ENCODE measurements at places on chromosomes 3 and 15. TPM values are rescaled to one million over a fixed set of nuclear protein-coding genes. Genes with fewer than 3 reads are reported as not detected.

The HYAL1 gene
- 11.2 TPM for total RNA-seq

The SNRPA1 gene
- total RNA-seq, result 40.8 TPM

The P2RY13 gene
- 4.7 TPM for total RNA-seq

The LRRC31 gene
- total RNA-seq, result not detected

The CFAP100 gene
- total RNA-seq, result not detected

The IQCF5 gene
- total RNA-seq, result not detected

The PLA2G4F gene
- total RNA-seq, result not detected

The OR5K4 gene
- total RNA-seq, result not detected

The GOLGA6D gene
- not detected for total RNA-seq

The HES1 gene
- 38.9 TPM for total RNA-seq

The ACP3 gene
- total RNA-seq, result 2.5 TPM

The CD200 gene
- total RNA-seq, result 6.0 TPM

The LAMB2 gene
- total RNA-seq, result 310 TPM

GRCh38 chr15:50113992-50114780, 4.8 kb downstream of the ATP8B4 start:
- DNase-seq, result no peak

- DNase-seq, result no peak
Observed at GRCh38 chr15:74222240-74223119, 13.6 kb upstream of the CCDC33 start.

GRCh38 chr3:99351122-99351521, 287.3 kb upstream of the COL8A1 start:
- no peak for DNase-seq

DNA sequence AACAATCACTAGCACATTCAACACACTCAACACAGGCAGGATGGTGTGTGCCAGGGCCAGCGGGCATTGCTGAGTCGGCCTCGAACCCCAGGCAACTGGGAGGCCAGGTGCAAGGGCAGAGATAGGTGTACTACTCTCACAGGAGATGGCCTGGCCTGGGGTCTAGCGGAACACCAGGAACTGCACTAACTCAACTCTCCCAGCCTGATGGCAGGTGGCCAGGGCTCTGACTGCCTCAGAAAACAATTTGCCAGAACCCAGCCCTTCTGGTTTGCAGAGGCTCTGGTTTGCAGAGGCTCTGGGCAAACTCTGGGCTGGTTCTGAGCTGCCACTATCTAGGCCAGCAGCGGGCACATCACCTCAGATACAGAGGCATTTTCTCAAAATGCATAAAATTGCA, 229.2 kb upstream of the CHRNA7 start:
- DNase-seq, result no peak

GRCh38 chr15:32733281-32733680, 15.5 kb downstream of the GREM1 start:
- no peak for DNase-seq

DNA sequence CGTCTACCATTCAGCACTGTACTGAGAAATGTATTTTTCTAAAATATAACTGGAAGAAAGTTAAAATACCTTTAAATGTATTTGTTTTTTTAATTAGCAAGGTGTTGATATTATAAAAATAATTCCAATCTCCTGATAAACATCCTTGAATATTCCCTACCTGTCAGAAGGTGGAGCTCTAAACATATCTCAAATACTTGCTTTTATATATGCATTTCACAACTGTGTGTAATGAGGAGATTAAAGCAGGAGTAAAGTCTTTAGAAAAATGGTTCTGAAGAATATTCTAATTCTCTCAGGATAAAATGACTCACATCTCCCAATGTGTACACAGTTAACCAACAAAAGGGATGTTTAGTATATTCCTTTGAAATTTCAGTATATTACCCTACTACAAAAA, 422.7 kb downstream of the PLCL2 start:
- DNase-seq, result no peak

GRCh38 chr15:62391641-62392262, 226.7 kb upstream of the C2CD4B start:
- DNase-seq, result no peak

GRCh38 chr15:73994912-73995622, 551 bp downstream of the PML start:
- no peak for DNase-seq

GRCh38 chr3:76500746-76501275, 539.1 kb upstream of the ROBO2 start:
- DNase-seq, result no peak

DNA sequence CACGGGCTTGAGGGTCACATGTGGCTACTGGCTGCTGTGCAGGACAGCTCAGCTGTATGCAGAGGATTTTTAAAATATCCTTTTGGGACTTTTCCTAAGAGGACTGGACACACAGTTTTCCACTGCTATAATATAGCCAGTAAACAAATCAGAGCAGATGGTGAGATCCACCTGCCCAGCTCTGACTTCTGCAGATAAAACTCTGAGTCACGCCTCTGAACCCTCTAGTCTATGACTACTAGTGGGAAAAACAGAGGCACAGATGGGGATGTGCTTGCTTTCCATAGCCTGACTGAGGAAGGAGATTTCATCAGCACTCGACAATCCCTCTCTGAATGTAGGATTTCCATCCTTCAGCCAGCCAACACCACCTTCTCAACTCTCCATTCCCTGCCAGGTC, 45.1 kb downstream of the COLQ start:
- DNase-seq, result no peak

DNA sequence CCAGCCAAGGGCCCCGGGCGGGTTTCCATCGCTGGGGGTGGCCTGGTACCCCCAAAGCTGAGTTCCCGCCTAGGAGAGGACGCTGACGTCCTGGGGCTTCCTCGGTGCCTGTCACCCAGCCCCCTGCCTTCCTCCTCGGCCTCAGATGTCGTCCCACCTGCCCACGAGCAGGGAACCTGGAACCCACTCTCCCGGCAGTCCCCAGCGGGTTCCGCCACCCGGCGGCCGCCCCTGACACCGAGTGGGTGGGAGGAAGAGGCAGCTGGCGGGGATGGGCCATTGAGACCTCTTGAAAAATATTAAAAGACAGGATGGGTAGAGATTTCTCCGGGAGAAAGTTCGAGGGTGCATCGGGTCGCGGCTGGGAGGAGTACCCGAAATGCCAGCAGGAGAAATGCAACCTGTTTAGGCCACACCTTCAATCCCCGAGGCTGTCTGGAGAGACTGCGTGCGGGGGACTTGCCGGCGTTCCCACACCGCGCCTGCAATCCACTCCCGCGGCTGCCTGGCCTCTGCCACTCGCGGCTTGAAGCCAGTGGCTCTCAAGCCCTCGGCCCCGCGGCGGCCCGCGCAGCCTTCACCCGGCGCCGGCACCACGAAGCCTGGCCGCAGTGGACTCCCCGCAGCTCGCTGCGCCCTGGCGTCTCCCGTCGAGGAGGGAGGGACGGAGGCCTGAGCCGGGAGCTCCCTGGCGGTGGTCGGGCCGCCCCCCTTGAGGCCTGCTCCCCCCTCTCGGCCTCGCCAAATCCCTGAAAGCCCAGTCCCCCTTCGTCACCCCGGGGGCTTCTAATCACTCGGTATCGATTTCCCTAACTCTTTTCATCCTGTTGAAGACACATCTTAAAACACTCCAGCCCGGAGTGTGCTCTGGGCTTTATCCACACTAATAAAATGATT, 8.6 kb upstream of the NR2F2 start:
- DNase-seq, result no peak

DNA sequence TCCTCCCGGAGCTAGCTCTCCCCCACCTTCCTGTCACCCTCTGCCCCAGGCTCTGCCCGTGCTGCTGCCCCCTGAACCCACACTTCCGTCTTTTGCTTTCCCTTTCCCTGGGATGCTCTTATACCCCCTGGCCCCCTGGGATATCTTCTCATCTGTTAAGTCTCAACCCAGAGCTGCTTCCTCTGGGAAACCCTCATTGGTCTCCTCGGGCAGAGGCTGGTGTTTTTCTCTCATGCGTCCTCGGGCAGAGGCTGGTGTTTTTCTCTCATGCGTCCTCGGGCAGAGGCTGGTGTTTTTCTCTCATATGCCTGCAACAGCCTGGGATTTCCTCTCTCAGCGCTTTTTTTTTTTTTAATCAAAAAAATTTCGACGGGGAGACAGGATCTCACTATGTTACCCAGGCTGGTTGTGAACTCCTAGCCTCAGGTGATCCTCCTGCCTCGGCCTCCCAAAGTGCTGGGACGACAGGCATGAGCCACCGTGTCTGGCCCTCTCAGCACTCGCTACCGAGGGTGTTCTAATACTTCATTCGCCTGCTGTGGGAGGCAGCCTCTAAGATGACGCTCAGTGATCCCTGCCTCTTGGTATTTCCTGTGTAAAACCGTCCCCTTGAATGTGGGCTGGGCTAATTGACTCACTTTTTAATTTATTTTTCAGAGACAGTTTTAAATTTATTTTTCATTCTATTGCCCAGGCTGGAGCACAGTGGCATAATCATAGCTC, 62.7 kb upstream of the TFRC start:
- no peak for DNase-seq

- no peak for DNase-seq
Observed at GRCh38 chr15:70698836-70699390, 64.4 kb downstream of the UACA start.

- DNase-seq, result no peak
Observed at GRCh38 chr3:169244119-169244864, 419.2 kb downstream of the MECOM start.

- no peak for DNase-seq
Observed at GRCh38 chr15:83410532-83410931, 36.6 kb upstream of the SH3GL3 start.

- DNase-seq, result no peak
Observed at GRCh38 chr15:64355348-64355943, 527 bp downstream of the CSNK1G1 start.
